ENCODE measurements at places on chromosomes 2 and 18.

DNA sequence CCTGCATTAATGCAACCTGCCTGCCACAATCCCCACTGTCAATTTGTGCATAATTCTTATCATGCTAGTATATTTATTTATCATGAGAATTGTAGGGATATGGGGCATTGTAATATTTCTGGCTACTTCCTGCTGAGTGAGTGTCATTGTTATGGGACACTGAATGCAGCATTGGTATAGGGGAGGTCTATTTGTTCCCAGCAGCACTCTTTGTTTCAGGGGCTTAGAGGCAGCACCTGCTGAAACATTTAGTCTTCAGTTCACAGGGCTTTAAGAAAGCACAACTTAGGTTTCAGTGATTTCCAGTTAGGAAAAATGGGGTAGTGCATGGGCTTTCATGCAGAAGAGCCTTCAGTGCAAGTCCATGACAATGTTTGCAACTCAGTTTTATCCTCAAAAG, 23.6 kb downstream of the SULT1C3 start:
- DNase-seq: no peak

GRCh38 chr2:44001716-44002115, 5.9 kb upstream of the LRPPRC start:
- no peak for DNase-seq

GRCh38 chr2:240775905-240776304, 44.1 kb downstream of the KIF1A start:
- DNase-seq: no peak

DNA sequence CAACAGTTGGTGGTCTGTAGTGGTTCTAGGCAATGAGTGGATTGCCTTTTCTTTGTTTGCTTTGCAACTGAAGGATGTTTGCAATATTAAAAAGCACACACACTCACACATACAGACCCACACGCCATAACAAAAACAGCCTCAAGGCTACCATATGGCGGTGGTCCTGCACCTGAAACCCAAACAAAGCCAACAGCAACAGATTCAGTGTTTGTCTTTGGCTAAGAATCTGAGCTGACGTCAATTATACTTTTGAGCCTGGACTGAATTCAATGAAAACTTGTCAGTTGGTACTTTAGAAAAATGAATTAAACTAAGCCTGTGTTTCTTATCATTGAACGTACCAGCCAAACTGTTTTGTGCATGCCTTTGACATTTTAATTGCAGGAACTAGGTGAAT, 65.0 kb upstream of the NYAP2 start:
- DNase-seq: no peak

DNA sequence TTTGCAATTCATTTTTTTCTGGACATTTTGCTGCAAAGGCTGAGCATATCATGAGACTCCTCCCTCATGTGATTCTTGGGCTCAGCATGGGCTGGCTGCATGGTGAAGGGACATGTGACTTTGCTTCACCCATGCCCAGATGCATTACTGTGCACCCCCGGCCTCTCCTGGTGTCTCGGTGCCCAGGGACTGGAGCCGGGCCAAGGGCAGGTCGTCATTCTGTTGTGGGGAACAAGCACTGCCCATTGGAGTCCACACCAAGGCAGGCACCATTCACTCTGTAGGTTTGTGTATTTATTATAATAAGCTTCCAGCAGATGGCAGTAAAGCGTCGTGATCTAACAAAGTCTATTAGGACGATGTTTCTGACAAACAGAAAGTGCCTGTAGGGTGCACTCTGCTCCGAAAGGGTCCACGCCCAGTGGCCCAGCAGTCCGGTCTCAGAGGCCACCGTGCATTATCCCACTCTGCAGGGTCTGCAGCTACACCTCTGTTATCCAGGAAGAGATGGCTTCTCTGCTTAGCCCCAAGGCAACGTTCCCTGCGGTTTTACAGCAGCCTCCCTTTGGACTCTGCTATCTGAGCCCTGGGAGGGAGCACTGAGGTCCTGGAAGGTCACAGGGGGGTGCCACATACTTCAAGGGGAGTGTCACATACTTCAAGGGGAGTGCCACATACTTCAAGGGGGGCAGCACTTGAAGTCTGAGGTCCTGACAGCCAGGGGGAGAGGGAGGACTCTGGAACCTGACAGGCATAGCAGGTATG, 219.6 kb downstream of the TSN start:
- DNase-seq: no peak

DNA sequence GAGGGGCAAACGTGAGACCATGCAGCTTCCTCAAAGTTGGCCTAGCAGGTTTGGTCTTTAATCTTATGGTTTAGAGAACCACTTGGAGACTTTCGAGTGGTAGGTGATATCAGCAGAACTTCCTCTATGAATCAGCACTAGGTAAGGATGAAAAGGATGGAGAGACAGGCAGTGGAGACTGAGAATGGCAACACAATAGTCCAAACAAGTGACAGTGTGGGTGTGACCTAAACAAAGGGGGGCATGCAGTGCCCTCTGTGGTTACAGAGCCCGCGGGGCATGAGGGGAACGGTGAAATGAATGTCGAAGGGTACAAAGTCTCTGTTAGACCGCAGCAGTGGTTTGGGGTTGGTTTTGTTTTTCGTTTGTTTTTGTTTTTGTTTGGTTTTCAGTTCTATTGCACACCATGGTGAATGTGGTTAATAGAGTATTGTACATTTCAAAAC, 143.9 kb downstream of the L3MBTL4 start:
- DNase-seq: no peak
